ENCODE measurements at places on chromosomes 1 and 21.

GRCh38 chr21:43913928-43914327, 48.9 kb downstream of the AGPAT3 start:
- no peak for DNase-seq

GRCh38 chr1:221687836-221688487, 53.9 kb downstream of the DUSP10 start:
- no peak for DNase-seq

GRCh38 chr1:78055565-78056132, 9.9 kb downstream of the GIPC2 start:
- DNase-seq, result no peak

- DNase-seq, result no peak
These were observed 7.9 kb upstream of the TIPRL start for GRCh38 chr1:168170564-168171508.

- DNase-seq, result no peak
These were observed 11.5 kb downstream of the TRIM46 start for GRCh38 chr1:155184835-155185782.

DNA sequence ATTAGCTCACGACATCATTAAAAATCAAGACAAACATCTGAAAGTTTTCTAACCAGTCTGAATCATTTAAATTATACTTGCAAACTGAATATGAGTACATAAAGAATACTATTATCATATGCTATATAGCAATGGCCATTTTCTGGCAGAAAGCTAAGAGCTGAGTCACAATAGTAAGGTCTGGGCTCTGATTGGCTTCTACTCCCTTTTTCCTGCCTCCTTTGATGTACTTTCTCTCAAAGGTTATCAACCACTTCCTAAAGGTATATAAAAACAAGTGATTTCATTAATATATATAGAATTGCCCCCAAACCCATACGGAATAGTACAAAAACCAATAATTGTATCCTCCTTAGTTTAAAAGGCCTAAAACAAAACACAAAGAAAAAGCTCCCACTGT, 7.0 kb downstream of the KCNA3 start:
- no peak for DNase-seq

GRCh38 chr21:34923202-34923601, 125.9 kb downstream of the RUNX1 start:
- no peak for DNase-seq

GRCh38 chr1:203612932-203613682, 13.5 kb upstream of the ATP2B4 start:
- DNase-seq, result no peak

DNA sequence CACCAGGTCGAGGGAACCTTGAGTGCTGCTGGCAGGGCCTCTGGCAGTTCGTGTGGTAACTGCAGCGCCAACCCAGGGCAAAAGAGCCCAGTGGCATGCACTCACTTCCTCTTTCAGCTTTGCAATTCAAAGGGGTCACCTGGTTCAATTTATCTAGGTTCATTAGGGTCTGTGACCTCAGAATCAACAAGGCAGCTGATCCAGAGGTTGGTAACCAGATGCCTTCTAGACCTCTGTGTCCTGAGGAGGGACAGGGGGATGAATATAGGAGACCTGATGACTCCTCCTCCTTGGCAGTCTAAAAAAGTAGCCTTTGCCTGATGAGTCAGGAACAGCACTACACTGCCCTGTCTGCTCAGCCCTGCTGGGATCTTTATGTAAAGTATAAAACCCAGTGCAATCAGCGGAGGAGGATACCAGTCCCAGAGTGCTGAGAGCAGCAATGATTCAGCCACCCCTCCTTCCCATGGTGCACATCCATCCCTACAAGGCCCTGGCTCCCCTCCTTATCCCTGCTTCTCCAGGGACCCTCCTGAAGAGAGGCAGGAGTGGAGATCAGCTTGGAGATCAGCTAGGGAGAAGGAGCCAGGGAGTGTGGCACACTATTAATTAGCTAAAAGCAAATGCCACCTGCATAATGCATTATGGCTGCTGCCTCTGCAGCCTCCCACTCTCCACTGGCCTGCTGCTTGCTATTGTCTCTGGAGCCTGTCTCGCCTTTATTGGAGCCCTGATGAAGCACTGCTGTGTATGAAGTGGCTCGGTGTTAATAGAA, 11.2 kb upstream of the FMOD start:
- peak; percentile 32 for DNase-seq

GRCh38 chr1:50531601-50532000, 108.4 kb upstream of the DMRTA2 start:
- DNase-seq, result no peak

DNA sequence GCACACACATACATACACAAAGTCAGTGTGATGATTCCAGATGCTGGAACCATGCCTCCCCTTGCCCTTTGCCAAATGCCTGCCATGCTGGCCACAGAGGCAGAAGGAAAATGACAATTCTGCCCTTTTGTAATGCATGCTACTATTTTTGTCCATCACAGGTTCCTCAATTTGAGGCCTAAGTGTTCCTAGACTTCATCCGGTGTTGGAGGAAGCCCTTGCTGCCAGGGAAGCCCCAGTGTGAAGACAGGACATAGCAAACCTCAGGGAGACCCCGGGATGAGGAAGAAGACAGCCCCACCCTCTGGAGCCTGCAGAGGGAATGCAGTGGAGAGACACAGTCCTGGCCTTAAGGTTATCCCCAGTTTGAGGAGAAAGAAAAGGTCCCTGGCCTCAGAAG, 14.4 kb downstream of the PRR9 start:
- no peak for DNase-seq

DNA sequence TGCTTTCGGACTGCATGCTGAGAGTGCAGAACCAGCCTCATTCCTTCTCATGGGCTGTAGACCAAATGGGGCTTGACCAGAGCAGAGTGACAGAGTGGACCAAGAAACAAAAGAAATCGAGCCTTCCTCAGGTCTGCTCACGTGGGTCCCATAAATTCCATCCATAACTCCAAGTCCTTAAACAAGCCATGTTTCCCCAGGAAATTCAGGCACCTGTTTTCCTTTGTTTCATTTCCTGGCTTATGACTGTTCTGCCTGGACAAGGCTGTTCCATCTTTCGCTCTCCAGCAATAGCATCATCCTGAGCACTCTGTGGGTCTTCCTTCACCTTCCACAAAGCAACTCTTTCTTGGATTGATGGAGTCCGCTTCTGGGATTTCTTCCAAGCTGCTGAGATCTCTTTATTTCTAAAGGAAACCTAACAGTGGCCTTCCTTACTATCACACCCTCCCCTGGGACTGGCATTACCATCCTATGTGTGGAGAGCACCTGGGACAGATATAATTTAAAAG, 63.9 kb downstream of the LAMC2 start:
- no peak for DNase-seq

GRCh38 chr1:38817267-38818174, 42.1 kb downstream of the RRAGC start:
- no peak for DNase-seq

- DNase-seq, result no peak
These were observed 1.3 kb downstream of the TAF5L start for GRCh38 chr1:229624521-229625070.

- DNase-seq, result no peak
These were observed 986.0 kb downstream of the TTLL7 start for GRCh38 chr1:83012950-83013349.

GRCh38 chr1:85570446-85571180, 9.9 kb upstream of the CCN1 start:
- no peak for DNase-seq

GRCh38 chr1:24411963-24412362, 1.6 kb downstream of the STPG1 start:
- peak; percentile 89 for DNase-seq

GRCh38 chr1:114458237-114458777, 52.7 kb downstream of the TRIM33 start:
- DNase-seq, result peak; percentile 65

DNA sequence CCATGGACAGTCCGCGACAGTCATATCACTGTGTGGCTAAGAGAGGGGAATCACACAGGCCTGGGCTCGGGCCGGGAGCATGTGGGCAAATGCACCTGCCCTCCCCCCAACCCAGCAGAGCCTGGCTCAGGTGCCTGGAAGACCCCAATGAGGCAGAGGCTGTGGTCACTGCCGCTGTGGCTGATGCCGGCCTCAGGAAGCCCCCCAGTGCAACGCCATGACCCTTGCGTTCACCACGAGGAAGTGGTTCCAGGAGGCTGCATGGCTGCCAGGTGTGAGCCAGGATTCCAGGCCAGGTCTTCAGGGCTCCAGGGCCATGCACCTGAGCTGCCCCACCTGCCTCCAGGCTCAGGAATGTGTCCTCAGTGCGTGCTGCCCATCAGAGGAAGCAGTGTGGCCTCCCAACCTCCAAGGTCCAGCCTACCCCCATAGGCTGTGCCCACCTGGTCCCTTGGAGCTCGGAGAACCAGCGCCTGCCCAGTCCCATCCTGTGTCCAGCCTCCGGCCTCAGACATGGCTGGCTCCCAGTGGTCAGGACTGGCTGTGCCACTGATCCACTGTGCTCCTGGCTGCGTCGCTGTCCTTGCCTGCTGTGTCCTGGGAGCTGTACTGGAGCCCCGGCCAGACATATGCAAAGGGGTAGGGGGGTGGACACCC, 8.0 kb downstream of the ARHGEF16 start:
- no peak for DNase-seq

DNA sequence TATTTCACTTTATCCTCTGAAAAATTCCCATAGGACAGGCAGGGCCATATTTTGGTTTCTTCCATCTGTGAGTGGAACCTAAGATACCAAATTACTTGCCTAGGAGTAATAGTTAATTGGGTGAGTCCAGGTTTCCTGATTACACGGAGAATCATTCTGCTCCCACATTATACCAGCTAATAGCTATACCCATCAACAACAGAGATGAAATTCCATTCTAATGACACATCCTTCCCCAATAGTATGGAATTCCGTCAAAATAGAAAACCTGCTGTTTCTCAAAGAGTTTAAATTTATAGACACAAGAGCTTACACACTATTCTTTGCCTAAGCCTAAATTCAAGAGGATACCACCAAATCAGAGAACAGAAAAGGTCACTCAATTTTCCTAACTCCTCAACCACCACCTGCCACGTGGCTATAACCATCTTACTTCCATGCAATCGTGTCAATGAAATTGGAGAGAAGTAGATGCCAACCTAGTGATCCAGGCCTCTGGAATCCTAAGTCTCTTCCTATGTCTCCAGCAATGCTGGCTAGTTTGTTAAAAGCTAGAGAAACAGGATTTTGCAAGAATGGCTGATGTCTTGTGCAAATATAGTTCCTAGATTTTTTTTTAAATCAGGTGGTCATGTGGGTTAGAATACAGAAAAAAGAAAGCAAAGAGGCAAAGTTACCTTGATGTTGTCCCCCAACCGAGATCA, 6.2 kb downstream of the PPT1 start:
- no peak for DNase-seq

- no peak for DNase-seq
These were observed 284.7 kb downstream of the CAMTA1 start for GRCh38 chr1:7069931-7070330.

DNA sequence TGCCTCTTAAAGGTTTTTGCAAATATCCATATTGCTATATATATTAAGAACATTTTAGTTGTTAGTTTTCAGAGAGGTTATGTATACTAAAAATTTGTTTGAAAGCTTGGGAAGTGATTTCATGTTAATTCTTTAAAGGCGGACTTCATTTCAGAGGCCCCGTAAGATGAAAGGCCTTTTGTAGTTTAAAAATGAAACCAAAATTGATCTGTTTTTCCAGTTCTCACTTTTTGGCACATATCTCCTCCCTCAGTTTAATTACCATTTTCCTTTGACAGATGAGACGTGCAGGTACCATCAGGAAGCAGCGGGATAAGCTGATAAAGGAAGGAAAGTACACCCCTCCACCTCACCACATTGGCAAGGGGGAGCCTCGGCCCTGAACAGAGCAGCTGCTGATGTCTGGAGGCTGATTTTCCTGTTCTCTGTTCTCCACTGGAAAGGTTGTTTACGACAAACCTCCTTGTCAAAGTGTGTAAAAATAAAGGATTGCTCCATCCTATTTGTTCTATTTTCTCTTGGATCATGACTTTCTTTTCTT, 8.0 kb downstream of the NDUFS5 start:
- no peak for DNase-seq

- DNase-seq, result no peak
These were observed 28.7 kb downstream of the IFI44 start for GRCh38 chr1:78678324-78678723.

- DNase-seq, result peak; percentile 31
These were observed 380.4 kb downstream of the NPHP4 start for GRCh38 chr1:5611851-5612250.

DNA sequence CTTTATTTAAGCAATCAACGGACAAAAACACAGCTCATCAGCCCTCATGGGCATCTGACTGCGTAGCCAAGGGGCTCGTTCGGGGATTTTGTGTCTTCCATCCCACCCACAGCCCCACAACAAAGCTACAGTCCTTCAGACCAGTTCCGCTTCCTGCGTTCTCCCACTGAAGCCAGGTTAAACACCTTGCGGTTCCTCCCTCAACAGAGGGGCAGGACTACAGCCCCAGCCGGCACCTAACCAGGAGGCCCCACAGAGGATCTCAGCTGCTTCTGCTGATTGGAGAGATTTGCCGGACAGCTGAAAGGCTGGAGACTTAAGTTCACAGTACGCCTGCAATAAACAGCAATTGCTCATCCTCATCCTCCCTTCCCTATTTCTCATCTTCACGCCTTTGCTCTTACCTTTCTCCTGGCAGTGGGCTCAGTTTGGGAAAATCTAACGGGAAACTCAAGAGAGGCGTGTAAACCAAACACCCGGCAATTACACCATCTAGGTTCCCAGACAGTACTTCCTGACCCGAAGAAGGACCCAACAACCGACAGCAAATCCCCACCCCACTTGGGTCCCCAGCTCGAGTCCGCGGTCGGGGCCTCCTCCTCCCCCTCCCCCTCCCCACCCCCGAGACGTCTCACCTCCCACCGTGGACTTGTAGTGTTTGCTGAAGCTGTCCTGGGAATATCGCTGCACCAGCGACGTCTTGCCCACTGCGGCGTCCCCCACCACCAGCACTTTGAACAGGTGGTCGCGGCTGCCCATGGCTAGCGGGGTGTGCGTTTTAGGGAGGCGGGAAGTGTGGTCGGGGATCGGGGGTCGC, 876 bp downstream of the RAB29 start:
- DNase-seq, result no peak

GRCh38 chr1:71687376-71687775, 595.0 kb downstream of the NEGR1 start:
- no peak for DNase-seq

Data from PC-3 (cell line).